Hematopoietic multipotent progenitor cell treated with erythropoietin and hydrocortisone succinate and interleukin-3 and kit ligand, for 6 days (in vitro differentiated cells): ENCODE measurements at places on chromosomes 1 and 21.

- DNase-seq: no peak
Observed at GRCh38 chr1:87426463-87427249, 98.0 kb downstream of the LMO4 start.

DNA sequence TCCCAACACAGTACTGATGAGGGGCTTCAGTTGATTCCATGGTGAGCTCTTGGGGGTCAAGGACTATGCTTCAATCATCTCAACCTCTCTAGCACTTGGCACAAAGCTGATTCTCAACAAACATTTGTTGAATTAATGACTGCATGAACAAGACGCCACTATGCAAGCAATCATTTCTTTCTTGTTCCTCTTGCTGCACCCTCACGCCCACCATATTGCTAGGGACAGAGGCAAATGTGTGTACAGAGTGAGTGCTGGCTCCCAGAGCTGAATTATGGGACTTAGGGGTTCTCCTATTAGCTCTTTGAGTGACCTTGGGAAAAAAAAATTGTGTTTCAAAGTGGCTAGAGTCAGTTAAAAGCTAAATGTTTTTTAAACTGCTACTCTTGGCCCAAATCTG is 2.5 kb downstream of the ADAR start:
- DNase-seq: no peak

- no peak for DNase-seq
Observed at GRCh38 chr1:241773991-241774390, 74.0 kb upstream of the EXO1 start.

GRCh38 chr1:220879509-220880361 is 492 bp downstream of the HLX start:
- DNase-seq: peak; percentile 52

GRCh38 chr1:114353262-114353661 is 157.7 kb downstream of the TRIM33 start:
- DNase-seq: peak; percentile 28

GRCh38 chr1:61224609-61225008 is 142.2 kb downstream of the NFIA start:
- DNase-seq: no peak

- DNase-seq: peak; percentile 32
Observed at GRCh38 chr1:212819726-212820125, 27.7 kb downstream of the SPATA45 start.

GRCh38 chr1:23291706-23292105 is 52.4 kb downstream of the HNRNPR start:
- DNase-seq: no peak

DNA sequence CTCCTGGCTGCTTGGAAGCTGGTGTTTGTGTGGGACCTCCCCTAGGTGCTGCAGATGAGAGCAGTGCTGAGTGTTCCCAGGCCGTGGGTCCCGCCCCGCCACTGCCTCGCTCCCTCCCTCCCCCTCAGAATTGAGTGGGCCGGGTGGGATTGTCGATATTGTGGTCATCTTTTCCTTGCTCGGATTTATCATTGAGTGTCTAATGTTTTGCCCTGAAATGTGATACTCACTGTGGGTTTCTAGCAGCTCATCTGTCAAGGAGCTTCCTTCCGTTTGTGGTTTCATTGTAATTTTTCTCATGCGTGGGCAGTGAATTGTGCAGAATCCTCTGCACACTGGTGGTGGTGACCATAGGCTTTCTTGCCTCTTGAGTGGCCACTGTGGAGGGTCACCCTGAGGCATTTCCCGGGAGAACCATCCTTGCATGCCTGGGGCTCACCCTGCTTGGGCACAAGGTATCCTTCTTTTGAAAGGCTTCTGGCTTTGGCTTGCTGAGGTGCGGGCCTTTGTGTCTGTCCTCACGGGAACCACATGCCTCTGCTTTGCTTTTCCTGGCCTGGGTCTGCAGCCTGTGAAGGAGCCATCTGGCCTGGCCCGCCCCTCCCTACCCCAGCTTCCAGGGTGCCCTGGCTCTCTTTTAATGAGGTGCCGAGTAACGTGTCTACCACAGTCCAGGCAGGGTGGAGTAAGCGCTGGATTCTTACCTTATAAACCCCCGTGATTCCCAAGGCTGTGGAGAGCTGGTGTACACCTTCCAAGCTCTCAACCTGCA is 25.6 kb downstream of the SLX9 start:
- DNase-seq: peak; percentile 40

DNA sequence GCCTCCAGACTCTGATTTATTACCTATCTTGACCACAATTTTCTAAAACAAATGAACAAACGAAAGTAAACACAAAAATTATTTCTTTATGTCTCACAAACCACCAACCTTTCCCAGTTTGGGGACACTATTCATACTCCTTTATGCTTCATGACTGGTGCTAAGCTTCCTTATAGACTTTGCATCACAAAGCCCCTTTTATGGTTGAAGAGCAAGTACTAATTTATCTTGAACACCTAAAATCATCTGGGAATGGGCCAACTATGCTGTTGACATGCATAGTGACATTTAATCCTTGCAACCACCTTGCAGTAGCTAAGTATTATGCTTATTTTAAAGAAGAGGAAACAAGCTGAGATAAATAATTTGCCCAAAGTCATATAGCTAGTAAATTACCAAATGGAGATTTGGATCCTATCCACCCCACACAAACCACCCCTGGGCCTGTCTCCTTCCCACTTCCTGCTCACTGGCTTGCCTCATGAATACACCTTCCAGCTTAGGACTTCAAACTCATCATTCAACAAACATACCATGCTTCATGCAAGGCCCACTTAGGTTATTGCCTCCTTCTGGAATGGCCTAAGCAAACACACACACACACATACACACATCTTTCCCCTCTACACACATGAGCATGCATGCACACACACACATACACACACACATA is 192.2 kb downstream of the PLPP3 start:
- DNase-seq: peak; percentile 2
